ENCODE measurements at places on chromosomes 11 and 22.

- DNase-seq, result no peak
Measured at GRCh38 chr11:64762277-64762673, 2.5 kb upstream of the PYGM start.

DNA sequence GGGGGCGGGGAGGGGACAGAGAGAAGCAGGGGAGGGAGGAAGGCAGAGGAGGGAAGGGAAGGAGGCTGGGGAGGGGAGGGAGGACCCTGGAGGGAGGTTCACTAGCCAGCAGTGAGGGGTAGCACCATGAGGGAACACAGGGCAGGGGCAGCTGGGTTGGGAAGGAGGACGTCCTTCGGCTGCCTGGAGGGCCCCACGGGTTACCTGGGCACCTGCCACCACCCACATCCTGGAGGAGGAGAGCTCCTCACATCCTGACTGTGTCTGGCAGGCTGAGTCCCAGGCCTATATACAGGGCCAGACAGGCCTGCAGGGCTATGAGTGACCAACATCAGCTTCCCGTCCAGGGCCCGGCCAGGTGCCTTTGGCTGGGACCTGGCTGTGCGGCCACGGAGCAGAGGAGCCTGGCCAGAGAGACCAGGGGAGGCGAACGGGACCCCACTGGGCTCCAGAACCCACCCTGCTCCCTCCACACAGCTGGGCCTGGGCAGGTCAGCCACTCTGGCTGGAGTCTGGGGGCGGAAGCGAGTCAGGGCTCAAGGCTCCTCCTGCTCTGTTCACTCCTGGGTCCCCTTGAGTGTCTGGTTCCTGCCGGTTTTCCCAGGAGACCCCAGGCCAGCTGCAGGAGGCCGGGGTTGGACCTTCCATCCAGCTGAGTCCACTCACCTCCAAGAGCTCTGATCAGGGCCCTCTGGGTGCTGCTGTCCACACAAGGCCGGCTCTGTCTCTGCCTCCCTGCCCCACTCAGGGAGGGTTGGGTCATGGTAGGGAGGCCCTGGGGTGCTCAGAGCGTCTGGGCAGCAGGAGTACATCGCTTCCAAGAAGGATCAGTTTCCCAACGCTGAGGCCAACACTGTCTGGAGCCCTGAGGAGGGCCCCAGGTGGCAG lies 677.7 kb downstream of the BRD1 start:
- no peak for DNase-seq

- DNase-seq, result no peak
Measured at GRCh38 chr22:46025973-46026898, 49.3 kb upstream of the WNT7B start.

- DNase-seq, result no peak
Measured at GRCh38 chr22:26689513-26690301, 32.3 kb downstream of the MIAT start.

DNA sequence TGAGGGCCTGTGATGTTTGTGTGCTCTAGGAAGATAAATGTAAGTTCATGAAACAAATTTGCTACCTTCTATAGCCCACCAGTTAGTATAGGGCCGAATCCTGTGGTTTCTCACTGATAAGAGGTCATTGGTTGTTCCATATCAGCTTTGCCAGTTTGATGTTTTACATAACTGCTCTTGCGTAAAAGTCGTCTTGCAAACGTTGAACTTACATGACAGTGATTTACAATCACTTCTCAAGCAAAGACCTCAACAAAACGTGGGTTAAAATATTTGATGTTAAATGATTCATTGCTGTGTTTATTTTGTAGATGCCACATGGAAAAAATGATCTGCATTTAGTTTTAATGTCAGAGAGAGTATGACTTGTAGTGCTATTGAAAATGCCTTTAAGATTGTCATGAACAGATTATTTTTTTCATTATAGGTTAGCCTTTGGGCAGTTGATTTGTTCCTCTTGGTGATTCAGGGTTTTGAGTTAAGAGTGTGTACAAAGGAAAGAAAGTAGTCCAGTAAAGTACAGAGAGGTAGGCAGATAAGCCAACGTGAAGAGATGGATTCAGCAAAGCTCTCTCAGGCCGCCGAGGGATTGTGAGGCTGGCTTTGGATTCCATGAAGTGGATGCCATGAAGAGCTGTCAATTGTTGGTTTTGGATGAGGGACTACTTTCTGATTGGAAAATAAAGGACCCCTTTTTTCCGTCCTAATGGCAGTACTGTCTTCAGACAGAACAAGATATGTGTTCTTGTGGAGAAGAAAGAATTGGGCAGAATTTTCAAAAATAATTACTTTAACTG lies 2.6 kb downstream of the EWSR1 start:
- no peak for DNase-seq

DNA sequence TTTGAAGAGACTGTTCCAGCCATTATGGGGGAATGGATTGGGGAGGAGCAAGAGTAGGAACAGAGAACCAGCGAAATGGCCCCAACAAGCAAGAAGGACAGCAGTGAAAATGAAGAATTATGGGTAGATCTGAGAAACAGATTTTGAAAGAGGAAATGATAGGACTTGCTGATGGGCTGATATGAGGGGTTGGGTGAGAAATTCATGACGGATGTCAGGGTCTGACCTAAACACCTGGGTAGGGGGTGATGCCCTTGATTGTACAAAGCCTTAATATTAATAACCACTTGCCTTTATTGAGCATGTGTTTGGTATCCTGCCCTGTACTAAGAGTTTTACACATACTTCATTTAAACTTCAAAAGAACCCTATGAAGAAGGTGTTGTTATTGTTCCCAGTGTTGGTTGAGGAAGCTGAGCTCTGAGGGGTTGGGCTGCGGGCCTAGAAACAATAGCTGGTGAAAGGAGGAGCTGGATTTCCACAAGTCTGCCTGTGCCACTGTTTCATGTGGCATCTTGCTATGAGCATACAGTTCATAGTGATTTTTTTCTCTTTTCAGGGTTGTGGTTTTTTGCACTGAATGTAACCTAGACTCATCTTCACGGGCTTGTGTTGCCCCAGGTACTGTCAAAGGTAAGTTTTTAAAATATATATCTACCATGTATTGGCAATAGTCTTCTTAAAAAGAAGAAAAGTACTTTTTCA lies 61.1 kb upstream of the TNRC6B start:
- DNase-seq, result no peak

DNA sequence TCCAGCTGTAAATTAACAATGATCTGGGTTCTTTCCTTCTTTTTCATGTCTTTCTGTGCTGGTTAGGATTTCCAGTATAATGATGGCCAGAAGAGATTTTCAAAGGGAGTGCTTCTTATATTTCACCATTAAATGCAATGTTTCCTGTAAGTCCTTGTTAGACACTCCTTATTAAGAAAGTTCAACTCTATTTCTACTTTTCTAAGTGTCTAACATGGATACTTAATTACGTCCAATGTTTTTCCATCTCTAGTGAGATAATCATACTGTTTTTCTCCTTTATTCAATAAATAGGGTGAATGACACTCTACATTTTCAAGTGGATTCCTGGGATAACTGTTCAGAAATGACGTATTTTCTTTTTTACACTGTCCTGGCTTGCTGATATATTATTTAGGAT lies 49.8 kb downstream of the CDON start:
- DNase-seq, result no peak
